GM10248 (cell line): ENCODE measurements at places on chromosomes 2 and 18.

GRCh38 chr2:137535897-137536296, 428.4 kb upstream of the HNMT start:
- no peak for DNase-seq

GRCh38 chr2:226077841-226078240, 678.3 kb downstream of the NYAP2 start:
- no peak for DNase-seq

- DNase-seq: no peak
These were observed 16.7 kb upstream of the PLEKHM3 start for GRCh38 chr2:208042041-208042440.

DNA sequence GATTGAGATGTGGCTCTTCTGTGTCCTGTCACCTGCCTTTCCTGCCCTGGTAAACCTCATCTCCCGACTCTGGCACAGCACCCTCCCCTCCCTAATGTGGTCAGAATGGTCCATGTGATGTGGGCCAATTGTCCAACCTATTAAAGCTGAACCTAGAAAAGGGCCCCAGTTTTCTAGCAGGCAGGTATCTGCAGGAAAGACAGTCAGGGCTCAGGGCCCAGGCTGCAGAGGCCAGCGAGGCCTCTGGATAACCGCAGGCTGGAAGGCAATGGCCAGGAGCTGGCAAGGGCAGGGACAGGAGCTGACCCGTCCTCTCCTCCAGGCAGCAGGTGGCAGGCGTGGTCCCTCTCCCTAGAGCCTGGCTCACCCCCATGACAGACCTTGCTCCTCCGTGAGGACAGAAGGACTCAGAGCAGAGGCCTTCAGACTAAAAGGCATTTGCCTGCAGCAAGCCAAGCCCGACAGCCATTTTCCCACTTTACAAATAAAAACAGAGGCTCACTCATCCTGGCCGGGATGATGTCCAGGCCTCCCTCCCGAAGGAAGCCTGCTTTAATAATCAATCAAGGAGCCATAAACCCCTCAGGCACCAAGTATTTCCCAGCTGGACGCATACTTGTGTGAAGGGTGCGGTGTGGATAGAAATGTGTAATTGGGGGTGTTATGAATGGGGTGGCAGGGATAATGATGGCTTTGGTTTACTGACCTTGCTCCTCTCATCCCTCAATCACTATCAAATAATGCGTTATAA, 107.1 kb downstream of the TWIST2 start:
- DNase-seq: no peak

GRCh38 chr2:193240752-193241151, 1046.0 kb upstream of the TMEFF2 start:
- no peak for DNase-seq

DNA sequence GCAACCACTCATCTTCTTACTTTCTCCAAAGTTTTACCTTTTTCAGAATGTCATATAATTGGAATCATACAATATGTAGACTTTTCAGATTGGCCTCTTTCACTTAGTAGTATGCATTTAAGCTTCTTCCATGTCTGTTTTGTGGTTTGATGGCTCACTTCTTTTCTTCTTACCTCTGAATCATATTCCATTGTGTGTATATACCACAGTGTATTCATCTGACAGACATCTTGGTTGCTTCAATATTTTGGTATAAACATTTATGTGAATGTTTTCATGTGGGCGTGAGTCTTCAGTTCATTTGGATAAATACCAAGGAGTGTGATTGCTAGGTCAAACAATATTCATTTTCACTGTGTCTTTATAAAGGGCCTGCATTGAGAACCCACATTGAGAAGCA, 136.1 kb upstream of the NOSTRIN start:
- DNase-seq: no peak

DNA sequence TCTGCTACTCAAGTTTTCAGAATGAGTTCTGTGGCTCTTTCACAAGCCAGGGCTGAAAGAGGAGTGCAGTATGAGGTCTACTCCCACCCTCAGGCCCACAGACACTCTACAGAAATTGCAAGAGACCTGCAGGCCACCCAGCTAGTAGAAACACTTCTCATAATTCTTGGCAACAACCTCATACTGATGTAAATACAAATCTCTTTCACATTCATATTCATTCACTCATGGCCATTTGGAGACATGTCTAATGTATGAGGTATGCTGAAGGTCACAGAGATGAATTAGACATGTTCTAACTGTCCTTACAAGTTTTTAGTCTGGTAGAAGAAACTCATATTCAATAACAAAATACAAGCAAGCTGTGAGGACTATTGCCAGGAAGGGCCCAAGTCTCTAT, 83.8 kb upstream of the KLHL29 start:
- DNase-seq: no peak

GRCh38 chr2:124323321-124323720, 298.2 kb downstream of the CNTNAP5 start:
- no peak for DNase-seq

DNA sequence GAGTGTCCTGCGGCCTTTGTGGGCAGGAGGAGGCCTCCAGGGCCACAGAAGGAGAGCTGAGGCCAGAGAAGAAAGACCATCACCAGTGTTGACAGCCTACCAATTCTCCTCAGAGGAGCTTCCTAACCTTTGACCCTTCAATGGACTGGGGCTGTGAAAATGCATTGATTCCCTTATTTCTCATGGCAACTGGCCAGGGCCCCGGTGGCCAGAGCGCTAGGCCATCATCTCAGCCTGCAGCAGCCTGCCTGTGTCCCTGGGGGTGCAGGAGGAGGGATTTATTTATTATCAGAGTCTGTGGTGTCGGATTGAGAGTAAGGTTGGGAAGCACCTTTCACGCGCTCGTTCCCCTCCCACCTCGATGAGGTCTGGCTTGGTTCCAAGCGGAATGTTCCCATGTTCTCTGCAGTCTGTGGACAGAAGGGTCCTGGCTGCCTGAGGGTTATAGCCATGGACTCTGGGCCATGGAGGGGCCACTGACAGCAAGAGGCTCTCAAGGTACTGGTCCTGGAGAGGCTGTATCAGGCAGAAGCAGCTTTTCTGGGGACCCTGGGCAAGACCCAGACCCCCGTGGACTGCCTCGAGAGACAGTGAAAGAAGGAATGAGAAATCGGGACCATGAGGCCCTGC, 53.8 kb downstream of the CYP27C1 start:
- no peak for DNase-seq

GRCh38 chr18:5973099-5973498, 77.8 kb upstream of the TMEM200C start:
- DNase-seq: no peak

DNA sequence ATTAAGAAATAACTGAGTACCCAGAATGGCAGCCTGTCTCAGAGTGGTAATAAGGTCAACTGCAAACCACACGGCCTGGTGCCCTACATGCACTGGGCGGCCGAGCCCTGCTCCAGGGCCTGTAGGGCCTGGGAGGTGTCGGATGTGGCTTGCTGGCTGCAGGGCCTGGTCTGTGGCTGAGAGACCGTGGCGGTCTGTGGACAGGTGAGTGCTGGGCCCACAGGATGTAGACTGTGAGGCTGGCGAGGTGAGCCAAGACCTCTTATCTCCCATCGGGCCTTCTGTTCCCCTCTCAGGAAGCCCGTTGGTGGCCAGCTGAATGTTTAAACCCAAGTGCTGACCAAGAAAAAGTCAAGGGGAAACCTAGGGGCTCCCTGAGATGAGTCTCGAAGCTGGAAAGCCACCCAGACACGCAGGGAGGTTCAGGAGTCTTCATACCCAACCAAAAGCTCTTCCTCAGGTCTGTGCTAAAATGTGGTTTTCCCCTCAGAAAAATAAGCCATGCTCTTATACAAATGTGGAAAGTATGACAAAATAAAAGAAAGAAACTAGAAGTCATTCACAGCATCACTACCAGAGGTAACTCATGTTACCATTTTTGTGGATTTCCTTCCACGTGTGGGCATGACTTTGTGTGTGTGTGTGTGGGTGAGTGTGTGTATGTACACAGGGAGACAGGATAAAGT, 47.7 kb upstream of the CTDP1 start:
- DNase-seq: no peak

- no peak for DNase-seq
These were observed 671.6 kb upstream of the ACVR2A start for GRCh38 chr2:147173189-147173581.

- no peak for DNase-seq
These were observed 59.2 kb upstream of the PPP1CB start for GRCh38 chr2:28692411-28692810.

GRCh38 chr2:204122425-204122824, 185.9 kb downstream of the ICOS start:
- DNase-seq: no peak

DNA sequence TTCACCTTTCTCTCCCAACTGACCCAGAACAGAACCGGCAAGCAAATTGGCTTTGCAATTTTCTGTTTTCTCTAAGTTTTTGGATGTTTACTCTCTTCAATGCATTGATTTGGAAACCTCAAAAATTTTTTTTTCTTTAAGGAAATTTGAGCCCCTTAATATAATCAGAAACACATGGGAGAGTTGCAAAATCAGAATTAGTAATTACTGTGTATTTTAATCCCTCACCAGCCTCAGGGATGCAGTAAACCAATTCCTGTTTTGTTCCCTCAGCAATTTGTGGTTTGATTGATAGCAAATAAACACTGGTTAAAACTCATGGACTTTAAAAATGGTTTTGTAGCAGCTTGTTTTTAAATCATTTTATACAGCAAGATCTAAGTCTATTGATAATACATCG, 281.5 kb downstream of the NEDD4L start:
- DNase-seq: no peak

DNA sequence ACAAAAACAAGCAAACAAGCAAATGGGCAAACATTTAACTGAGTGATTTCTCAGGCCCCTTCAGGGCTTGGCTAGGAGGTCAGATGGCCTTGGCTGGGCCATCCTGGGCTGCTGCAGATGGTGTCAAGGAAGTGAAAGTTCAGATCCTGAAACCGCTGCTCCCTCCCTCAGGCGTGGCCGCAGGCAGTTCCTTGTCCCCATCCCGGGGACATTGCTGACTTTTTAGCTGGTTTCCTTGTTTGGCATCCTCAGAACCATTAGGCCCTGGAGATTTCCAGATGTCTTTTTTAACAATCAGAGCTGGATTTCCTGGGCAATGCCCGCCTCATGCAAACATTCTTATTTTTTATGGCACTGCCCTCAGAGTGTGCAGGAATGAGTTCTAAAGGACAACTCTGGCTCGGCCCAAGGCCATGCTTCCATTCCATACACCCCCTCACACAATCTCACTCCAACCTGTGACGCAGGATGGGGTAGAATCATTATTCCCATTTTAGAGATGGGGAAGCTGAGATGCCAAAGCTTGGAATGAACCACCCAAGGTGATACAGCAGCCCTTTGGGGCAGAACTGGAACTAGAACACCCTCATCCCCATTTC, 86.1 kb upstream of the ZCCHC2 start:
- DNase-seq: no peak

DNA sequence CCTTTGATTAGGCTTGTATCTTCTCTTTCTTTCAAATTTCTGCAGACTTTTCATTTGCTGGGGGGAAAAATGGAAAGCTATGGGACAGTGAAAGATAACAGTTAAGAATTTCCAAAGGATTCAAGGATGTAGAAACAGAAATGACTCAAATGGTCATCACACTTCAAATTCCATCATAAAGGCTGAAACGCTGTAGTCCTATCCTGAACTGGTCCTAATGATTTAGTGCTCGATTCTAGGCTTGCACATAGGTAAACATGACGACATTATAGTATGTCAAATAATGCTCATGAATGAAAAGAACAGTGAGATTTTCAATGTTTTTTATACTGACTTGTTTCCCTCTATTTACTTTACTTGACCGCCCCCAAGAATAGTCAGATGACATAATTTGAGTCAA, 15.7 kb upstream of the MMADHC start:
- no peak for DNase-seq

- DNase-seq: no peak
These were observed 58.0 kb upstream of the BOD1L2 start for GRCh38 chr18:57088883-57089282.

- no peak for DNase-seq
These were observed 110.6 kb downstream of the NRP2 start for GRCh38 chr2:205792908-205793307.

GRCh38 chr2:161991991-161992390, 82.0 kb downstream of the DPP4 start:
- DNase-seq: no peak

DNA sequence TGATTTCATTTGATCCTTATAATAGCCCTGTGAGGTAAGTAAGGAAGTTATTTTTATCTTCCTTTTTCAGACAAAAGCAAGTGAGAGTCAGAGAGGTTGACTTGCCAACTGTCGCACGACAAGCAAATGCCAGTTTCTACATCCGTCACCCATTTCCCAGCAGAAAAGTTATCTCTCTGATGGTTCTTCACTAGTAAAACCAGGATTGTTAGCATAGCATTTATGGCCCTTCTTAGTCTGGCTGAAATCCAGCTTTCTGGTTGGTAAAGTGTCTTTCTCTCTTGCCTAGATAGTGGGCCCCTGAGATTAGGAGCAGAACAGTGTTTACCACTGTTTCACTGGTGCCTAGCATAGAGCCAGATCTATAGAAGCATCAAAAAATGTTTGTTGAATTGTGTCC, 7.1 kb upstream of the XDH start:
- DNase-seq: no peak

DNA sequence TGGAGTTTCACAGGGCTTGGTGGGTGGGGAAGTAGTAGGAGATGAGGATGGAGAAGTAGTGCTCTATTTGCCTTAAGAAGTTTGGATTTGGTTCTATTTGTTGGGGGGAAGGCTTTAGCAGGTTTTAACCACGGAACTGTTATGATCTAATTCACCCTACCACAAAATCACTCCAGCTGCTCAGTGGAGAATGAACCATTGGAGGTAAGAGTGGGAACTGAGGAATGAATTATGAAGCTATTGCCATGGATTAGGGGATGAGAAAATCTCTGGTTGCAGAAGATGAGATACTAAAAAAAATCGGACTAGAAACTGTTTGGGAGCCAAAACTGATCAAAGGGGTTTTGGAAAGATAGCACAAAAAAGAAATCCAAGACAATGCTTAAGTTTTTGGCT, 488.9 kb downstream of the DLGAP1 start:
- no peak for DNase-seq

GRCh38 chr2:53247956-53248735, 519.5 kb upstream of the CHAC2 start:
- no peak for DNase-seq

DNA sequence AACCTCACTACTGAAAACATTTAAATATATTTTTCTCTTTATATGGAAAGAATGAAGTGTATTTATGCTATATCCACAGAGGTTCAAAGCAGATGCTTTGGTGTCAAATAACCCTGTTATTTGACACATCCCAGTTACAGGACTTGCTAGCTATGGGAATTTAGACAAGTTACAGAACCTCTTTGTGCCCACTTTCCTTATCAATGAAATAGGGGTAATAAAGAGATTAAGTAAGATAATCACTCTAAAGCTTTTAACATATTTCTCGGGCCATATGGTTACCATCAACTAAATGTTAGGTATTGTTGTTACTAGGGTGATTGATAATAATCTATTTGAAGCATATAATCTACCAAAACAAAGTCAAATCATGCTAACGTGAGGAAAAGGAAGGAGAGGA, 1660.6 kb upstream of the NXPH2 start:
- DNase-seq: no peak
